ENCODE measurements at places on chromosomes 1 and 21. TPM values are rescaled to one million over a fixed set of nuclear protein-coding genes. Genes with fewer than 3 reads are reported as not detected.

- H3K4me3 ChIP-seq, result no peak overlapping the region
- H3K36me3 ChIP-seq, result no peaks in the 10 kb centered on the region
- H3K4me1 ChIP-seq, result no peaks in the 10 kb centered on the region
- no peaks in the 10 kb centered on the region for H3K27me3 ChIP-seq
Observed at GRCh38 chr1:53755874-53756273, 16.9 kb upstream of the GLIS1 start.

AQP10 gene
- not detected for total RNA-seq

NRAS gene
- 37.8 TPM for total RNA-seq

GRCh38 chr1:107343601-107344000 is 202.8 kb downstream of the NTNG1 start:
- H3K27me3 ChIP-seq, result no peaks in the 10 kb centered on the region
- no peak overlapping the region for H3K27ac ChIP-seq
- H3K36me3 ChIP-seq, result no peaks in the 10 kb centered on the region
- no peak overlapping the region for H3K4me3 ChIP-seq
- no peak for DNase-seq

CLDN19 gene
- total RNA-seq, result not detected

GRCh38 chr1:206895325-206895724 is 1.9 kb upstream of the IL24 start:
- peaks cover 37% of the 10 kb centered on the region for H3K4me1 ChIP-seq
- H3K27me3 ChIP-seq, result no peaks in the 10 kb centered on the region
- peak overlapping the region; percentile 24 for H3K27ac ChIP-seq
- no peak overlapping the region for H3K4me3 ChIP-seq

DNA sequence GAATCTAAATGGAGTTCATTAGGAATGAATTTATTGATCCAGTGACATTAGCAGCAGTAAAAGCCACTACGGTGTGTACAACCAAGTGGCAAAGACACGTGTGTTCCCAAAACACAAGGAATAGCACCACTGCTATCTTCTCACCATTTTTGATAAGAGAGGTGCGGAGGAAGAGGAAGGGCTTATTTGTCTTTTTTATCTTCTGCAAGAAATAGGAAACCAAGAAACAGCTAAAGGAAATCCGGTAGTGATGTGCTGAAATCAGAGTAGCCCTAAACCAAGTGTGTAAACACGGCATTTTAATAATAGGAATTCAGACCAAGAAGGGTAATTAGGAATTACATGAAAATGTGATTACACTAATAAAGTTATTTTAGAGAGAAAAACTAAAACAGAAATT is 9.1 kb upstream of the SCYL3 start:
- no peaks in the 10 kb centered on the region for H3K27me3 ChIP-seq
- H3K4me1 ChIP-seq, result no peaks in the 10 kb centered on the region
- no peaks in the 10 kb centered on the region for H3K36me3 ChIP-seq
- no peak for DNase-seq
- H3K27ac ChIP-seq, result no peak overlapping the region
- H3K4me3 ChIP-seq, result no peak overlapping the region

All from PC-9 (cell line).